CD4-positive, alpha-beta T cell (primary cell): ENCODE measurements at places on chromosomes 13 and 19. TPM values are rescaled to one million over a fixed set of nuclear protein-coding genes. Genes with fewer than 3 reads are reported as not detected.
A peak's percentile ranks its signal among the peaks of the same experiment; 100 is the strongest.

DNA sequence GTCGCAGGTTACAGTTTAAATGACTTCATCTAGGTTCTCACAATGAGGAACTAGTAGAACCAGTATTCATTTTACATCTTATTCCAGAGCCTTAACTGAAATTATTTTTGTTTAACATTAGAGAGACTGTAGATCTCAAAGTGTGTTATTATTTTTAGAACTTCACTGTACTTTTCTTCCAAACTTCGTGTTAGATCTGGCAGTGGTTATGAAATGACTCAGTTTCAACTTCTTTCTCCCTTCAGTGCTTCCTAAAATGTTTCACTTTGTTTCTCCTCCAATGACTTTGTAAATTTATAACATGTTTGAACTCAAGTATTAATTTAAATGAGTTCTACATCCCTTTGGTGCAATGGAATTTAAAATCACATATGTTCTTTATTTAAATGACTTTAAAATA lies 139.3 kb downstream of the PCDH9 start:
- no peak for DNase-seq

- no peak for DNase-seq
Observed at GRCh38 chr19:14343286-14343685, 38.0 kb upstream of the ADGRE5 start.

- DNase-seq = no peak
Observed at GRCh38 chr19:17866964-17867486, 4.7 kb upstream of the SLC5A5 start.

- no peak for DNase-seq
Observed at GRCh38 chr19:38658462-38659306, 11.2 kb downstream of the ACTN4 start.

DNA sequence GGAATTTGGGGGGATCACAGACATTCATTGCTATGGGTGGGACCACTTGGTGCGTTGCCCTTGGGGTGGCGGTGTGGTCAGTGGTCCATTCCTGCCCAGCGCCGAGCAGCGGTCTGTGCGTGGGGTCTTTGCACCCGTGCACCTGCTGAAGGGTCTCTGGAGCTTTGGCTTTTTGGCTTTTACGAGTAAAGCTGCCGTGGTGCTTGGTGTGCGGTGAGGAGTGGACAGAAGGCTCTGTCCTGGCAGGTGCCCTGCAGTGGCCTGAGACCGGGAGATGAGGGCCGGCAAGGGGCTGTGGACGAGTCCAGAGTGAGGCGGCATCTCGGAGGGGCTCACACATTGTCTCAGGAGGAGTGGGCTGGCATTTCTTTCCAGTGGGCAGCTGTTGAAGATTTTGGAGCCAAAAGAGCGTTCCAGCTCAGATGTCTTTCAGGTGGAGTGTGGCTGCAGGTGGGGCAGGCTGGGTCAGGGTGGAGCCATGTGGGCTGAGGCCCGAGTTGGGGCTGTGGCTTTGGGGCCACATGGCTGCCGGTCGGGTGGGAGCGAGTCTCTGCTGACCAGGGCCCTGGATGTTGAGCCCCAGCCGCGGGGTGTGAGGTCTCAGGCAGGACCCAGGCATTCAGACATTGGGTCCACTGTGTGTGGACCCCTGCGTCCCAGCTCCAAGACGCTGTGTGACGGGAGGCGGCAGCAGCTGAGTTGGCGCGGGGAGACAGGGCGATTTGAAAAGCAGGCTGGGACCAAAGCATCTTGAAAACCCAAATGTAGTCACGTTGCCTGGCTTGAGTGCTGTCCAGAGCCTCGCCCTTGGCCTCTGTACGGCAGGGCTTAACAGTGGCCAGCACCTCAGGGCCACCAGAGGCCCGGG lies 11.7 kb downstream of the GNA11 start:
- DNase-seq = no peak

- DNase-seq = no peak
Observed at GRCh38 chr19:30255791-30256495, 116.2 kb upstream of the ZNF536 start.

GRCh38 chr13:78133511-78133910 lies 214.9 kb upstream of the EDNRB start:
- DNase-seq = no peak

DNA sequence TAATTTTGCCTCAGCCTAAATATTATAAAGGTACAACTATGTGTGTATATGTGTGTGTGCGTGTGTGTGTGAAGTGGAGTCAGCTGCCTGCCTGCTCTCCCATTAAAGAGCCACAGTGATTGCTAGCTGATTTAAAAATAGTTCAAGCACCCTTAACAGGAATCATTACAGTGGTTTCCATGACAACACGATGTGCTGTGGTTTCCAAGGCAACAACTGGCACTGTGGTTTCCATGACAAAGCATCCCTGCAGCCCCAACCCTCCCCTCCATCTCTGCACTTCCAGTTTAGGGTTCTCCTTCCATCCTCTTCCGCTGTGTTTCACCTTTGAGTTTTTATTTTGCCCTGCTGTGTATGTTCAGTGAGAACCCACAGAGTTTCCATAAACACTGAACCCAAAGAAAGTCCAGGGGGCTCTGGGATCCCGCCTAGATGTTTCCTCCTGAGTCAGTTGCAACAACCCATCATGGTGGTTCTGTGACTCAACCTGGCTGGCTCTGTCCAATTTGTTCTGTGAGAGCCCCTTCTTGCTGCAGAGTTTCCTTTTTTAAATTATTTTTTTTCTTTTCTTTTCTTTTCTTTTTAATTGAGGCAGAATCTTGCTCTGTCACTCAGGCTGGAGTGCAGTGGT lies 7.1 kb upstream of the PNMA8A start:
- DNase-seq = no peak

- no peak for DNase-seq
Observed at GRCh38 chr19:4870025-4870700, 2.7 kb upstream of the PLIN3 start.

- DNase-seq = no peak
Observed at GRCh38 chr13:45207319-45207718, 6.5 kb upstream of the KCTD4 start.

DNA sequence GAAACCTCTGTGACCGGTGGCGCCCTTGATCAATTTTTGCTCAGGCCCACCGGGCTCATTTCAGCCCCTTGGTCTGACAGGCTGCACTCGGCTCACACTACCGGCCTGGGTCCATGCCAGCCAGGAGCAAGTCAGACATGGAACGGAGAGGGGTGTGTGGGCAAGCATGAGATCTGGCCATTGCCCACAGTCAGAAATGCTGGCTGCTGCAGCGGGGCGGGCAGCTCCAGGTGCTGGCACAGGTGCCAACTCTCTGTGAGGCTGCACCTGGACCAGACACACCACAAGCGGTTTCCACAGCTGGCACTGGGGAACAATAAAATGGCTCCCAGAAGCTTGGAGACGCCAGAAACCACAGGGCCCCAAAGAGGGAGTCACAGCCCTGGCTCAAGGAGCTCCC lies 43.6 kb upstream of the LPAR6 start:
- no peak for DNase-seq

- no peak for DNase-seq
Observed at GRCh38 chr13:53250977-53251376, 222.4 kb downstream of the OLFM4 start.

DNA sequence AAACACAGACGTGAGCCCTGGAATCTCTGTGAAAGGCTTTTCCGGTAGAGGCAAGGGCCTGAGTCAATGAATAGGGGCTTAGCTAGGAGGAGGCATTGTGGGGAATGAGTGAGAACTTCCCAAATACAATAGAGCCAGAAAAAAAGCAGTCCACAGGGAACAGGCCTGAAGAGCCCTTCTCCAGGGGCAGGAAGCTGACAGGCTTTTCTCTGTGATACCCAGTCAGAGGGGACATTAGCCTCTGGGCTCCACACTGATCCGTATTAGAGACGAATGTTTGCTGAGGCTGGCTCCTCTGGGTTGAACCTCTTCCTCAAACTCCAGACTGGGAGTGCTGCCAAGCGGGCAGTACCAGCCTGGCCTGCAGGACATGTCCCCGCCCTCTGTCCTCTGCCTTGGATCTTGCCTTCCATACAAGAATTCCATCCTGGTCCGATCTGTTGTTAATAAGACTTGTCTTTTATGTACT lies 2.3 kb downstream of the DHRS12 start:
- no peak for DNase-seq

DNA sequence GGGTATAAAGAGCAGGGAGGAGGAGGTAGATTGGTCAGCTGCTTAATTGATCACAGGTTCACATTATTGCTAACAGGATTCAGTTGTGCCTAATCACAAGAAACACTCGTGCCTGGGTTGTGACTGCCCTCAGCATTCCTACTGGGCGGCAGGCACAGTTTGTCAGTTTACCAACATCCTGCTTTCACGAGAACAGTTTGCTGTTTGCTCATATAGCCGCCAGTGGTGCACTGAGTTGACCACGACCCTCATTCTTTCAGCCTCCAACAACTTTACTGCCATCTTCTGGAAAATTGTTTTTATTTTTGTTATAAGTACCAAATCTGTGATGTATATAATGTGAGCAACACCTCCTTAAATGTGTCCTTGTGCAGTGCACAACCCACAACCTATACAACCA lies 16.2 kb upstream of the IFT88 start:
- no peak for DNase-seq

GRCh38 chr19:19758164-19758563 lies 25.3 kb upstream of the ZNF14 start:
- no peak for DNase-seq

DNA sequence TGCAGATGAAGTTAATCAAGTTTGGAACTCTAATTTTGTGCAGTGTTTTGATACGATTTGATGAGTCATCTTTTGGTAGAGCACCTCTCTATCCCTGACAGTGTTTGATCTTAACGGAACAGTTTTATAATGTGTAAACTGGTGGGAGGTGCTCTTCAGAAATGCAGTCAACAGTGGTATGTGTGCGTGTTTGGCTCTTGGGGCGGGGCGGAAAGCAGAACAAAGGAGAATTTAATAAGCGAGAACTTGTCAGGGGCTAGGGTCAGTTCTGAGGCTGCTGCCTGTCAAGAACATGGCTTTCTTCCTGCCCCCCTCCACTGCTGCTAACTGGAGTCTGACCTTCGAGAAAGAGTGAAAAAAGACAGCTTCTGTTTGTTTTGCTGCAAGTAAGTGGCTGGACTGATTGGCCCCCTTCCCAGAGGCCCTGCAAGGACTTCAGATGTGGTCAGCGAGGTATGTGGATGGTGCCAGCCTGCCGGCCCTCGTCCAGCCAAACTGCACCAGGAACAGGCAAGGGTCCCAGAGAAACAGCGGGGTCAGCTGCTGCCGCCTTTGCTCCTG lies 40.8 kb downstream of the BBC3 start:
- DNase-seq = peak; percentile 54

DNA sequence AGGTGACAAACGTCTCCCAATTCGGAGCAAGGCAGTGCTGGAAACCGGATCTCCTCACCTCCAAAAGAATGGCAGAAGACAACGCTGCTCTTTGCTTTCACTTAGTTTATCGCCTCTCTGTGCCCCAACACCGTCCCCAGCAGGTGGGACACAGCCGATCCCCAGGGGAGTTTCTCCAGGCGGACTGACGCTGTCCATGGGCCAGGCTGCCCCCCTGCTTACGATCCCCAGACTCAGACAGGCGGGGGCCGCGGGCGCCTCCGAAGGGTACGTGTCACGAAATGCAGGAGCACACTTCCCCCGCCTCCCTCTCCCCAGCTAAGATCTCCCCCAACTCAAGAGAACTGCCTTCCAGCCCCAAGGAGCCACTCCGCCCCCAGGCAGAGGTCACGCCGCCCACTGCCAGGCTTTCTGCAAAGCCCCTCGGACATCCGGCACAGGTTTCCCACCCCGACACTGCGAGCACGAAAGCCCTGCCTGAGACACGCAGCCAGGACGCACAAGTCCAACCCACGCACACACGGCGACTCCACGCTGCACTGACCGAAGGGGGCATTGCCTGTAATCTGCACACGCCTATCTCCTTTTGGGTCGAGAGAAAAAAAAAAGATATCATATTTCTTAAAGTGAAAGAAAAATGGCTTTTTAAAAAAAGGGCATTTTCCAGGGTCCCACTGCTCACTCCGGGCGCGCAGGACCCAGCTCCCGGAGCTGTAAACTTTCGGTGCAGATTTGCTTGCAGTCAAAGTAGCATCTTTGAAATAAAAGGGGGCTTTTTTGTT lies 2.0 kb downstream of the SPRY2 start:
- DNase-seq = no peak

DNA sequence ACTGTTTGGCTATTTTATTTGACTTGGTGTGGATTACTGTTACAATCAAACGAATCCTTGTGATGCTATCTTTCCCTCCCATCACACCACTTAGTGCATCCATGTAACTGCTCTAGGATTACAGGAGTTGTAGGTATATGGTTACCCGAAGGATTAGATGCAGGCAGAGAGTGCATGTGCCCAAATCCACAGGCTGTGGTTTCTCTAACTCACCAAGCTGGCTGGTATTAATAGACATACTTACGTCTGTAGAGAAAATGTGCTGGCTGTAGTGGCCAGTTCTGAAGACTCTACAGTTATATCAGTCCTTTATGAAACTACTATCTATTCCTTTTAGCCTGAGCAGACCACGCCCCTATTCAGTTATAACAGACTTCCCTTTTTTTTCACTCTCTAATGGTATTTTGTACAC lies 1.1 kb upstream of the HMGB1 start:
- no peak for DNase-seq

DNA sequence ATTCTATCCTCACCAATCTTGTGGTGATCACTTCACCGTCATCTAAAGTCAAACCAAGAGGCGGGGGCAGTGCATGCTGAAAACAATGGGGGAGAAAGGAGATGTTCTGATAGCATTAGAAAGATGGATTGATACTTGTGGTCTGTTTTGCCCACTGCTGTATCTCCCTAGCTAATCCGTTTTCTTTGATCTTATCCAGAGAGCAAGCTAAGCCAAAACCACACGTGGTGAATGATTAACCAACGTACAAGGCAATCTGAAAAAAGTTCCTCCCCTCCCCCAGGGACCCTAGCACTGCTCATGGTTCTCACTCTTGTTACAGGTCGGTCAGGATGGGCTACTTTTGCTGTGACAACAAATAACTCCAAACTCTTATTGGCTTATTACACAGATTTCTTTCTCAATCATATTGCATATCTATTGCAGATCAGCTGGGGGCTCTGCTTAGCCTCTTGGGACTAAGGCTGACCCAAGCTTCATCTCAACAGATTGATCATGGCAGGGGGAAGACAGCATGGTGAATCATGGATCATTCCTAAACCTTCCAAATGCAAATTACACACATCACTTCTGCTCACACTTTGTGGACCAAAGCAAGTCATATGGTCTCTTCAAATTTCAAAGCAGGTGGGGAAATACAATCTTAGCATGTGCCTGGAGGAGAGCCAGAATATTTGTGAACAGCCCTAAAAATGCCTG lies 11.9 kb upstream of the C13orf42 start:
- DNase-seq = no peak

DNA sequence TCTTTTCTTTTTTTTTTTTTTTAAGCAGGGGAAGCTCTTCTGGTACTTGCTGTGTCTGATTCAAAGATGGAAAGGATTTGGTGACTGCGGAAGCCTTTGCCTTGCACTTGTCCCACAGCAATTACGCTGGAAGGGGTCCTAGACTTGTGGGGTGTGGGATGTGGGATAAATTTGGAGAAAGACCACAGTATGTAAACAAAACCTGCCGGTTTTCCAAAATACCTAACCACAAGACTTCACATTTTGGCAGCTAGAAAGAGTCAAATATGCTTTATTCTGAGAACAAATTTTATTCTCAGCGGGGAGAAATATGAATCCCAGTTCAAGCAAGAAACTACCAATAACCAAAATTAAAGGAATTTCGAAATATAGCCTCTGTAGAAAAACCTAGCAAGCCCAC lies 176.5 kb downstream of the SPRY2 start:
- DNase-seq = no peak

GRCh38 chr13:27355894-27356293 lies 68.5 kb upstream of the GTF3A start:
- no peak for DNase-seq

GRCh38 chr13:20566468-20566897 lies 474 bp upstream of the IFT88 start:
- no peak for DNase-seq

The FBXW9 gene
- 2.4 TPM for total RNA-seq

The PLIN3 gene
- 19.1 TPM for total RNA-seq

The GFY gene
- not detected for total RNA-seq

The CCDC122 gene
- 0.64 TPM for total RNA-seq

The RGS9BP gene
- total RNA-seq = not detected
